NCI-H1930 (cell line): ENCODE measurements at places on chromosomes 7 and 10.

DNA sequence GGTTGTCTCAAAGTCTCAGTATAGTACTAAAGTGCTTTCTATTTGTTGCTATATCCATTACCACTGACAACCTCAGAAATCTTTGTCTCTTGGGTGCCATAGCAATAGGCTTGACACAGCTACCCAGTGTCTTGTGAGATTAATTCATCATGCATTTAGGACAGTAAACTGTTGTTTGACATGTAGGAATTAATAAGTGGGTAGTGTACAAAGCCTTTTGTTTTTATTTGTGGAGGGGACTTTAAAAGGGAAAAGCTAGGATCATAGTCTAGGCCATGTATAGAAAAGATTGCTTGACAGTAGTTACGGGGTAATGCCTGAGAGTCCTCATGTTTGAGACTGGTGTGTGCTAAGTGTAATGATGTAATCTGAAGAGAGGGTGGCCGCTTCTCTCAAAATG, 102.6 kb upstream of the AGR3 start:
- peak; percentile 27 for DNase-seq

GRCh38 chr7:107951172-107951787, 51.7 kb downstream of the LAMB1 start:
- no peak for DNase-seq

GRCh38 chr7:24216576-24217125, 67.3 kb upstream of the NPY start:
- DNase-seq = no peak

- DNase-seq = no peak
Measured at GRCh38 chr10:78942091-78942501, 126.7 kb upstream of the ZMIZ1 start.

DNA sequence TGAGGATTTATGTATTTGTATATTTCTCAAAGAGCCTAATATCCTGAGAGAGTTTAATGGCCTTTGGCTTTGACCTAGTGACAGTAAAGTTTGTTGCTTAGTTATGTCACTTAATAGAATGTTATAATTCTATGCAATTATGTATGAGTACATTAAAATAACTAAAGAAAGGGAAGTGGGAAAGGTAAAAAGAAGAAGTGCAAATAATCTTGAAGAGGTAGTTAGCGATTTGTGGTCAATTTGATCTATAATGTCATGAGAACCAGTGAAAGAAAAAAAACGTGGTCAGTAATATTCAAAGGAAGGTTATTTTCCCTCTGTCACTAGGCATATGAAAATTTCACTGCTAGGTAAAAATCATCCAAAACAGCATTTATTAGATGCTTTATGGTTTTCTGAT, 143.4 kb upstream of the LSM8 start:
- no peak for DNase-seq

GRCh38 chr7:31073326-31074119, 21.4 kb downstream of the ADCYAP1R1 start:
- DNase-seq = no peak

DNA sequence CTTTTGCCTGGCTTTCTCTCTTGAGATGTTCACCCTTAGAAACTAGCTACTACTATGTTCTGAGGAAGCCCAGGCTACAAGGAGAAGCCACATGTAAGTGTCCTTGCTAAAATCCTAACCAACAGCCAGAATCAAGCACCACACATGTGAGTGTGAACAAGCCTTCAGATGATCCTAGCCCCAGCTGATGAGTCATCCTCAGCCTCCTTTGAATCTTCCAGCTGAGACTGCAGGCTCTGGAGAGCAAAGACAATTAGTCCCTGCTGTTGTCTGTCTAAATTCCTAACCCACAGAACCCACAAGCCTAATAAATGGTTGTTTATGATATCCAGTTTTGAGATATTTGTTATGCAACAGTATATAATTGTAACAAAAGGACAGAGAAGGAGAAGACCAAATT, 92.8 kb upstream of the TAC1 start:
- DNase-seq = no peak
